Left lobe of liver (tissue), 2 donors: ENCODE measurements at places on chromosomes 3 and 15.

DNA sequence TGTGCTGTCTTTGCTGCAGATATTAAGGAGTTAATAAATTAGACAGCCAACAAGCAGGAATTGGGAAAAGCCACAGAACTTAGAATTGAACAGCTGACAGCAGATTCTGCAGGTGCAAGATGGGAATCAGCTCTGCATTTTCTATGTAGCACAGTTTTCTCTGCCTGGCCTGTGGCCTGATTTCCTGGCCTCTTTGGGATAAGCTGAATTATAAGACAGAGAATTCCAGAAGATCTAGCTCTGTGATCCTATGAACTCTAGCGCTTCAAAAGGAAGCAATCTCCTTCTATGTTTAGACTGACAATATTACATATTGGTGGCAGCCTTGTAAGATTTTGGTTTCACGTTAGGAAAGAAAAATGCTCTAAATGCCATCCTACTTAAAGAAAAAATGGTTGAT, 24.0 kb upstream of the SOX2 start:
- DNase-seq, result no peak

GRCh38 chr15:48634893-48635292, 10.6 kb downstream of the FBN1 start:
- DNase-seq, result no peak

GRCh38 chr15:81337713-81338157, 13.8 kb upstream of the STARD5 start:
- no peak for DNase-seq

DNA sequence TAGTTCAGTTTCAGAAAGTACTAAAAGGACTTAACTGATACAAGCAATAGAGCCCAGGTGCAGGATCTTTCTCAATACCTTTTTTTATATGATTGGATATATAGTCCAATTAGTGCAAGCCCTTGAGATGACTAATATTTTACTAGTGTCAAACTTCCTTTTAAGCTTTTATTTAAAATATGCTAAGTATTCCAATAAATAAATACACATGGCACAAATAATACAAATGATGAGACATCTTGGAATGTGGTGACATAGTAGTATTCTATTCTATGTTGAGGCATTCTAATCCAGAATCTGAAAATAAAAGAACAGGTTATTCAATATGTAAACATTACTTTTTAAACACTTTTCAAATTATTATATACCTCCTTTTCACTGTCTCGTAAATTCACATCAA, 670.0 kb downstream of the SI start:
- no peak for DNase-seq

- no peak for DNase-seq
These were observed 192.3 kb upstream of the C2CD4B start for GRCh38 chr15:62357431-62357830.

DNA sequence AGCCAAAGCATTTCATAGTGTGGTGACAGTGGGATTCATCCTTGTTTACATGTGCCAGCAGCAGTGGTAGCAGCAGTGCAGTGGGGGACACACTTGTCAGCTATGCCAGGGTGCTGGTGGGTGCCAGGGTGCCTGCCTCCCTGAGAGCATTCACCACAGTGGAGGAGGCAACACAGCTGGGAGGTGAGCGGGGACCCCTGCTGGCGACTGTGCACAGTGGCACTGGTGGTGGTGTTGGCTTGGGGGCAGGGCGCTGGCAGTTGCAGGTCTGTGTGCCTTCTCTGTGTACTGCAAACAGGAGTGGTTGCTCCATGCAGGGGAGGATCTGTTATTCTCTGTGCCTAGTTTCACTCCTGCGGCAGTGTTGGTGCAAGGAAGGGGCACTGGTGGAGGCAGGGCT, 41.2 kb downstream of the CEP63 start:
- no peak for DNase-seq

- DNase-seq, result no peak
These were observed 17.5 kb downstream of the RFTN1 start for GRCh38 chr3:16496008-16496407.

GRCh38 chr15:66071160-66071920, 182.2 kb downstream of the MEGF11 start:
- no peak for DNase-seq

GRCh38 chr15:64928626-64929220, 17.0 kb downstream of the ANKDD1A start:
- peak; percentile 16 for DNase-seq

DNA sequence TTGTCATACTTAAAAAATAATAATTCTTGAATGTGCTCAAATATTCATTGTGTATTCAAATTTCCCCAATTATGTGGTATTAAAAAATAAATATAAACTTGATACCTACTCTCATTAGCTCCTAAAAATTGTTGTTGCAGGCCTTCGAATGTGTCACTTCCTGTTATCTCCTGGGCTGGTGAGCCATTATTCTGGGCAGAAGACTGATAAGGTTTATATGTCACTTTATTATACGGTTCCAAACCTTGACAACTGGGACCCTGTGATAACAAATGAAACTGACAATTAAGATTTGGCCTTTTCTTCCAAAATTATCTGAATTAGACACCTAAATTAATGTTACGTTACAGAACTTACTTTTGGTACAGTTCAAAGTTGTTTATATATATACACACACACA, 15.0 kb downstream of the CEP152 start:
- DNase-seq, result no peak

GRCh38 chr3:115990669-115991068, 367.4 kb downstream of the GAP43 start:
- DNase-seq, result no peak

GRCh38 chr15:78056714-78057269, 20.7 kb downstream of the TBC1D2B start:
- peak; percentile 45 for DNase-seq
